Thoracic aorta endothelial cell (primary cell): ENCODE measurements at places on chromosomes 2 and 18. TPM values are rescaled to one million over a fixed set of nuclear protein-coding genes. Genes with fewer than 3 reads are reported as not detected.

The DYNAP gene
- not detected in 2 replicates for total RNA-seq

The INO80B gene
- total RNA-seq = 6.6 and 12.3 TPM in 2 replicates

The ATP6V1B1 gene
- 0.07 TPM in 1 of 2 replicates, not detected in the other for total RNA-seq

The SP140L gene
- 16.0 and 25.9 TPM in 2 replicates for total RNA-seq
